Endothelial cell (in vitro differentiated cells): ENCODE measurements at places on chromosomes 12 and 14.

DNA sequence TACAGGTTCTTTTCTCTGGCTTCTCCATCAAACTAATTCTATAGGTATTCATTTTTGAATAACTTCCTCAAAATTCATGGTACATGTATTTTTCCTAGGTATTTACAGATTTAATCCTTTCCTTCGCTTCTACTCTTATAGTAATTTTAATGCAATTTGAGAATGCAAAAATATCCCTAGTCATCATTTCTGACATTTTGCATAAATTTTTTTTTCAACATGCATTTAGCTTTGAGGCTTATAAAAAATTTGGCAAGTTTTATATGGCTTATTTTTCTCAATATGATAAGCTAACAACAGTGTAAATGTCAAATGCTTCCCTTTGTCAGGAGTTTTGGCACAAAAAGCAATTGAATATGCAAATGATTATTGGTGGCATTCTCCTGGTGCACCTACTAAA lies 872.6 kb downstream of the FLRT2 start:
- DNase-seq, result no peak

DNA sequence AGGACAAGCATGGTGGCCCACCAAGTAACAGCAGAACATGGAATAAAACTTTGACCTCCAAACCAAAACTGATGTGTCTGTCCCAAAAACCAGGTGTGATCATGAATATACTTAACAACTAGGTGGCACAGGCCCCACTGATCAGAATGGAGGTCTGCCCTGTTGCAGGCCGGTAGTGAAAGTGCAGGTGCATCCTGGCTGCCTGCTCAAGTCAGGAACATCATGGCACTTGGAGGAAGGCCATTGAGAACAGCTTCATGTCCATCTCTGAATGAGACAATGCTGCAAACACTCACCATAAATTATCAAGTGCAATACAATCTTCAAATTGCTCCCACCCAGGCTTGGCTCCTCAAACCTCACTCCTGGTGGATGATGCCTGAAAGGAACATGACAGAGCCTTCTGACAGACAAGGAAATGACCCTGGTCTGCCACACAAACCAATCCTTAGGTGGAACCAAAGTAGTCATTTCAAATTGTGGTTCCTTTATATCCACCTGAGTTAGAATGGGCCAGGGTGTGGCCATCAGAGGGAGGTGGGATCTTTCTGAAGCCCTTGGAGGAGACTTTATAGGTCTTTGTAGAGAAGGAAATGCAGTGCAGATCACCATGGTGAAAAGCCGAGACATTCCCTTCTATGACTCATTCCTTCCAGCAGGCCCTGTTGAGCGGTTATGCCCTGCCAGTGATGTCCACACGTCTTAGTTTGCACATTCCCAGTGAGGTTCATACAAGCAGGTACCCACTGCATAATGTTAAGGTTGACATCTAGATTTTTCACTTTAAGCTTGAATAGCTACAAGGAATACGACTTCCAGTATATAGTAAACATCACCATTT lies 36.0 kb downstream of the EGLN3 start:
- DNase-seq, result no peak

DNA sequence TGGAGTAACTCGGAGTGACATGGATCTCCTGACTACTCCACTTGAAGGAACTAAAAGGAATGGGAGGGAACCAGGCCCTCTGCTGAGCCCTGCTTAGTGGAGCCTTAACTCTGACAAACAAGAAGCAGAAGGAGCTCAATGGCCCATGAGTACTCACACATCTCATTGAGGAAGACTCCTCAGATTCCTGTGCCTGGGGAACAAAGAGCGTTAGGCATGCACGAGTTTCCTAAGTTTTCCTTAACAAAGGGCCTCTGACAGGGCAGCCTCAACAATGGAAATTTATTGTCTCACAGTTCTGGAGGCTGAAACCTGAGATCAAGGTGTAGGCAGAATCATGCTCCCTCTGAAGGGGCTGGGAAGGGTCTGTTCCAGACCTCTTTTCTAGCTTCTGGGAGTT lies 185.7 kb upstream of the NTF3 start:
- DNase-seq, result no peak

DNA sequence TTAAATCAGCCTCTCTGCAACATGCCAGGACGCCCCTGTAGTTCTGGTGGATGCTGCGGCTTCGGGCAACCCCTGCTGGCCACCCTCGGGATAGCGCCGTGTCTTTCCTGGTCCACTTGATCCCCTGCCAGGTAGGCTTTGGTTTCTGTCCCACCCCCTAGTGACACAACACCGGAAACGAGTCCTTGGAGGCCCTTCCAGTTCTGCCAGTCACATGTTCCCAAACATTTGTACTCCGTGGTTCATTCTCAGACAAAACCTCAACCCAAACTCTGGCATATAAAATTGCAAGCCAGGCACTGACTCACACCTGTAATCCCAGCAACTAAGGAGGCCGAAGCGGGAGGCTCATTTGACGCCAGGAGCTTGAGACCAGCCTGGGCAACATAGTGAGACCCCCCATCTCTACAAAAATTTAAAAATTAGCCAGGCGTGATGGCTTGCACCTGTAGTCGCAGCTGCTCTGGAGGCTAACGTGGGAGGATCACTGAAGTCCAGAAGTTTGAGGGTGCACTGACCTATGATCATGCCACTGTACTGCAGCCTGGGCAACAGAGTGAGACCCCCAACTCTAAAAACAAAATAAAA lies 37.0 kb downstream of the RASAL1 start:
- peak; percentile 82 for DNase-seq
